HFF-Myc (cell line): ENCODE measurements at places on chromosomes 4 and X.
A peak's percentile ranks its signal among the peaks of the same experiment; 100 is the strongest.

DNA sequence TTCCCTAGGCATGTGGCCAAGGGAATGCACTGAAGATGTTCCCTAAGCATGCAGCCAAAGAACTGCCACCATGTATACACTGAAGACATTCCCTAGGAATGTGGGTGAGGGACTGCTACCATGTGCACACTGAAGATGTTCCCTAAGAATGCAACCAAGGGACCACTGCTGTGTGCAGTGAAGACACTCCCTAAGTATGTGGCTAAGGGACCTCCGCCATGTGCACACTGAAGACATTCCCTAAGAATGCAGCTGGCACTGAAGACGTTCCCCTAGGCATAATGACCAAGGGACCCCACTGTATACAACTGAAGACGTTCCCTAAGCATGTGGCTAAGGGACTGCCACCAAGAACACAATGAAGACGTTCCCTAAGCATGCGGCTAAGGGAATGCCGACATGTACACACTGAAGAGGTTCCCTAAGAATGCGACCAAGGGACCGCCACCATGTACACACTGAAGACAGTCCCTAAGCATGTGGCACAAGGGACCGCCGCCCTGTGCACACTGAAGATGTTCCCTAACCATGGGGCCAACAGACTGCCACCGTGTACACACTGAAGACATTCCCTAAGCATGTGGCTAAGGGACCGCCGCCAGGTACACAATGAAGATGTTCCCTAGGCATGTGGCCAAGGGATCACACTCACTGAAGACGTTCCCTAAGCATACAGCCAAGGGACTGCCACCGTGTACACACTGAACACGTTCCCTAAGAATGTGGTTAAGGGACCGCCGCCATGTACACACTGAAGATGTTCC is 25.6 kb downstream of the DHRSX start:
- no peak for DNase-seq

DNA sequence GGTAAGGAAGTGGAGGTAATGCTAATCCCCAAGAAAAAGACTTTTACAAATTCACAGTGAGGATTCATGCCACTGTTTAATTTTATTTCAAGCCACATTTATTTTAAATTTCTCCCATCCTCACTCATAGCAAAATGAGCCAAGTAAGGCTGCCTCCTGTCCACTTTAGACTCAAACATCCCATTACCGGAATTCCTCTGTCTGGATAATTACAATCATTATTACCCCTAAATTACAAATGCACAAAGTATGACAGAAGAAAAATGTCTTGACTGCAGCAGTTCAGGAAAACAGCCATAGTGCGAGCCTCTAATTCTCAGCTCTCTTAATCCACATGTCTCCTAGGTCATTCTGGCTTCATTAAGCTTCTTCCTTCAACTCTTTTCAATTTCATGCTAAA is 57.0 kb downstream of the MAPK10 start:
- no peak for DNase-seq

GRCh38 chr4:157014621-157015591 is 43.3 kb upstream of the PDGFC start:
- peak; percentile 70 for DNase-seq

GRCh38 chrX:64805683-64806082 is 170.6 kb downstream of the ZC4H2 start:
- no peak for DNase-seq
